ENCODE measurements at places on chromosomes 3 and 15.

- DNase-seq: no peak
These were observed 37.5 kb downstream of the GAP43 start for GRCh38 chr3:115660646-115661337.

- no peak for DNase-seq
These were observed 91.1 kb upstream of the FGF7 start for GRCh38 chr15:49331951-49332350.

GRCh38 chr3:31476209-31476608 lies 56.5 kb upstream of the STT3B start:
- no peak for DNase-seq

- no peak for DNase-seq
These were observed 28.3 kb downstream of the APBA2 start for GRCh38 chr15:28914046-28914445.

DNA sequence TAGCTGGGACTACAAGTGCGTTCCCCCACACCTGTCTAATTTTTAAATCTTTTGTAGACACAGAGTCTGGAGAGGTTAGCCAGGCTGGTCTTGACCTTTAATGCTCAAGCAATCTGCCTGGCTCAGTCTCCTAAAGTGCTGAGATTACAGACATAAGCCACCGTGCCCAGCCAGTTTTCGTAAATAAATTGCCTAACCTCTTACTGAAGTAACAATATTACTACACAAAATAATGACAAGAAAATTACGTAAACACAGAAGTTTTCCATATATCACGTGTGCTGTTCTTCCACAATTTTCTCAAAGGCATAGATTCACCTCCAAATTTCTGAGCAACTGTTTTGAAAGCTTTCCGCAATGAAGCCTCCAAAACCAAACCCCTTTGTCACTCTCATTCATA lies 58.1 kb upstream of the PROK2 start:
- DNase-seq: no peak

DNA sequence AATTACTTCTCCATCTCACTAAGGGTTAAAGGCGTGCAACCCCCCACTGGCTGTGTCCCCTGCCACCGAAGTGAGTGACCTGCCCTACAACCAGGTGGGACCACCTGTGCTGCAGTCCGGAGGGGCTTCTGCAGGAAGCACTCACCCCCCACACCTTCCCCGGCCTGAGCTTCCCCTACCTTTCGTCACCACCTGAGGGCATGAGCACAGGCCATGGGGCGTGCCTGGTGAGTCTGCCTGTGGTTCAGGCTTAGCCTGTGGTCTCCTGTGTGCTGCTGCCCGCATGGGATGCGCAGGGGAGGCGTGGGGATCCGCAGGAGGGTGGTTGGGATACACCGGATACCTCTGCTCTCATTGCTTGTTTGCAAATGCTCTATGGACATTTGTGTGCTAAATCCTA lies 46.0 kb downstream of the KLHL25 start:
- DNase-seq: no peak

DNA sequence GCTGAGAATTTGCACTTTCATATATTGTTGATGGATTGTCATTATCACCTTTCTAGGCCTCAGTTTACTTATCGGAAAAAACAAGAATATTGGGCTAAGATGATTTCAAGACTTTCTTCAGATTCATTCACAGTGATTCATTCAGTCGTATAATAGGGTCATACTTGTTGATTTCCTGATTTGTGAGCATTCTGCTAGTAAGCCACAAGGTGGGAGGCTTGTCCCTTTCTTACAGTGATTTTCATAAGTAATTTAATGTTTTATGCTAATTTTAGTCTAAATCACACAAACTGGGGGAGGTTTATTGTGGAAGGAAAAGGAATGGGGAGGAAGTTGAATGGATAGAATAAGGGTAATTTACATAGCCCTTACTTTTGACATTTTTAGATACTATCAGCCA lies 126.8 kb upstream of the GOLGA6L4 start:
- no peak for DNase-seq
